ENCODE measurements at places on chromosomes 12 and 14. TPM values are rescaled to one million over a fixed set of nuclear protein-coding genes. Genes with fewer than 3 reads are reported as not detected.

Gene ZCCHC8
- 16.1 TPM for total RNA-seq

Gene NPAS3
- total RNA-seq = 0.32 TPM

Gene RNASE7
- total RNA-seq = not detected

Gene TMEM119
- 0.32 TPM for total RNA-seq

Gene ENDOU
- total RNA-seq = not detected

Gene PYGL
- total RNA-seq = 78.1 TPM

Gene SLC10A1
- total RNA-seq = not detected

Gene FRMD6
- total RNA-seq = 103 TPM

Gene GLI1
- not detected for total RNA-seq

Gene MANSC1
- total RNA-seq = 8.8 TPM

Gene CMA1
- total RNA-seq = not detected

Gene TRIM9
- not detected for total RNA-seq

Gene CLEC12A
- not detected for total RNA-seq

Gene FGF23
- not detected for total RNA-seq

Gene IAPP
- total RNA-seq = not detected

Gene RFX4
- total RNA-seq = not detected

Gene LRTM2
- not detected for total RNA-seq

Gene RIMBP2
- total RNA-seq = not detected

Gene TSPAN19
- total RNA-seq = not detected

Gene SERPINA1
- not detected for total RNA-seq

Gene FSCB
- total RNA-seq = not detected

Gene ATG14
- total RNA-seq = 14.9 TPM

Gene ZDHHC22
- not detected for total RNA-seq

Gene NRXN3
- total RNA-seq = under 0.01 TPM

Gene CFAP251
- total RNA-seq = 0.97 TPM

Gene NTF3
- total RNA-seq = 0.32 TPM

Gene OR4Q2
- not detected for total RNA-seq

Gene GUCY2C
- total RNA-seq = not detected

Gene GLT8D2
- 2.6 TPM for total RNA-seq

Gene IL31
- not detected for total RNA-seq

Gene GRIP1
- 0.32 TPM for total RNA-seq

Gene KLRC3
- not detected for total RNA-seq

Gene SAMD15
- total RNA-seq = 4.0 TPM

Gene FOXN4
- not detected for total RNA-seq

Gene SPTB
- total RNA-seq = not detected

Gene C1QL4
- total RNA-seq = not detected

Gene IL22
- total RNA-seq = not detected
